Right ventricle myocardium inferior (tissue), 1 donor: ENCODE measurements at places on chromosomes 3 and 15. TPM values are rescaled to one million over a fixed set of nuclear protein-coding genes. Genes with fewer than 3 reads are reported as not detected.

TGM5 gene
- total RNA-seq, result not detected

P2RY14 gene
- total RNA-seq, result 3.9 TPM

CIP2A gene
- total RNA-seq, result 1.1 TPM

MAP1A gene
- 21.4 TPM for total RNA-seq

LARP6 gene
- total RNA-seq, result 55.7 TPM

DNA sequence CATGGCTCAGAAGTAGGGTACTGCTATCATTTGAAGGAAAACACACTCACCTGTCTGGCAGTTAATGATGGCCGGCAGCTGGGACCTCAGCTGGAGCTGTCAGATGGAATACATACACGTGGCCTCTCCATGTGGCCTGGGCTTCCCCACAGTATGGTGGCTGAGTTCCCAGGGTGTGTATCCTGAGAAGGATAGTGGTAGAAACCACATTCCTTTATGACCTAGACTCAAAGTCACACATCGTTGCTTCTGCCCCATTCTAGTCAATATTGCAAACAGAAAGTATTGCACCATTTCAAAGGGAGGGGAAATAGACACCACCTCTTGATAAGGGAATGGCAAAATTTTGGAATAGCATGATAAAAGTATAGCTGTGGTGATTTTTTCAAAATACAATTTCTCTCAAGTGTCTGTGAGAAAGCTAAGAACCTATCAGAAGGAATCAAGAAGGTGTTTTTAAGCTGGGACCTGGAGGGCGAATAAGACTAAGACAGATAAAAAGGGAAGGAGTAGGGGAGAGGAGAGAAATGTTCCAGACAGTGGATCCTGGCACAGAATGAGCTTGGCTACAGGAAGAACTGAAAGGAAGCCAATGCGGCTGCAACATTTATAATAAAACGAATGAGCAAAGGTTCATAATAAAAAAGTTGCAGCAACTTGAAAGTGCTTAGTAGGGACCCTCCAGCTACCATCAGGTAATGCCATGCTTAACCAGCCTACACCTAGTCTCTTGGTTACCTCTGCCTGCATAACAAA is 40.1 kb upstream of the GALNT15 start:
- DNase-seq, result no peak

- DNase-seq, result no peak
These were observed 820 bp upstream of the HMCES start for GRCh38 chr3:129277829-129278271.

GRCh38 chr3:107206141-107206540 is 171.1 kb upstream of the CCDC54 start:
- DNase-seq, result no peak

DNA sequence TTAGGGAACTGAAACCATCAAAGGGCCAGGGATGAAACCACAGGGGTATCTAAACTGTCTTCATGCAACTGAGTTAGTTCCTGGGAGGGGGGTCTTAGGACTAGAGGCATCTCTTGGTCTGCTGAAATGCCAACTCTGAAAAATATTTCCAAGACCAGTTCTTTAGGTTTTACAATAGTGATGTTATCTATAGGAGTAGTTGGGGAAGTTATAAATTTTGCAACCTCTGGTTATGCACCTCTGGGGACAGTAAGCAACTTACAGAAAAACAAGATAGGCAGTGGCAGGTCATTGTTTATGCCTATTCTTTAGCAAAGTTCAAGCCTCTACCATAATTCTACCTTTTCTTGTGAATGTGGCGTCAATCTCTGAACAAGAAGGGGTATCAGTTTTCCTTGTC is 60.5 kb upstream of the MINAR1 start:
- no peak for DNase-seq

GRCh38 chr3:111418391-111418790 is 123.6 kb upstream of the CD96 start:
- DNase-seq, result no peak

GRCh38 chr3:155805204-155805801 is 775 bp downstream of the C3orf33 start:
- DNase-seq, result no peak

DNA sequence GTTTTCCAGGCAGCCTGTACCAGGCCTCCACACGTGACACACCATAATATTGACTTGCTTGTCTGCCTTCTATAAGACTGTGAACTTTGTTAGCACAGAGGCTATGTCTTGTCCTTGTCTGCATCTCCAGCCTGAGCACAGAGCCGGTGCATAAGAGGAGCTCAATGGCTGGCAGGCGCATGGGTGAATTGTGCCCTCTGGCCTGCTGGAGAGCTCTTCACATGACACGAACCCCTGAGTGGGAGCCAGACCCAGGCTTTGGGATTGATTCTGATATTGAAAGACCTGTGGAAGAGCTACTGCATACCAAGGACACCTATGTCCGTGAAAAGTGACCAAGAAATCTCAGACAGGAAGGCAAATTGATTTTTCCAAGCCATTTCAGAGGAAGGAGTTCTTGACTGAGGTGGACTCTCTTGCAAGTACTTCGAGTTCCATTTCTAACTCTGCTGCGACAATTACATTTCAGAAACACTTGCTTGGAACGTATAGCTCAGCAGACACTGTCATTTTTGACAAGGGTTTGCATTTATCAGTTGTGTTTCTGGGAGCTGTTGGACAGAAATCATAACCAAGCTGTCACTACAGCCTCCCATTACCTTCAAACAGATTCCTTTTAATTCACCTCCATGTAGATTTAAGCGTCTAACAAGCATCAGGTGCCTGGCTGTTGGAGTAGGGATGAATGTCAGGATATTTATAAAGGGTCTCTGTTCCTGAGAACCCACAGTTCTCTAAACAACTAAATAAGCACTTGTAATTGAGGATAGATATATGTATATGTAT is 281.3 kb downstream of the WDR72 start:
- DNase-seq, result no peak

- no peak for DNase-seq
These were observed 82.7 kb upstream of the SELENOK start for GRCh38 chr3:53974324-53974723.

GRCh38 chr3:46485779-46486175 is 12.0 kb upstream of the RTP3 start:
- no peak for DNase-seq

GRCh38 chr3:177026505-177027277 is 170.6 kb downstream of the TBL1XR1 start:
- DNase-seq, result no peak

DNA sequence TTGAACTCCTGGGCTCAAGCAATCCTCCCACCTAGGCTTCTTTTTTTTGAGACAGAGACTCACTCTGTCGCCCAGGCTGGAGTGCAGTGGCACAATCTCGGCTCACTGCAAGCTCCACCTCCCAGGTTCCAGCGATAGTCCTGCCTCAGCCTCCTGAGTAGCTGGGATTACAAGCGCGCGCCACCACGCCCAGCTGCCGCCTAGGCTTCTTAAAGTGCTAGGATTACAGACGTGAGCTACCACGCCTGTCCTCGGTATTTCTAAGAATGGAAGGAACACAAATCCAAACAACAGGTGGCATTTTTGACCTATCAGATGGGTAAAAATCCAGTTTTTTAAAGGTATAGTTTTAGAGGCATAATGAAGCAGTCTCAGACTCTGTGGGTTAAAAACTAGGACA is 113.8 kb downstream of the ANP32A start:
- DNase-seq, result no peak

- no peak for DNase-seq
These were observed 123.1 kb upstream of the LRRFIP2 start for GRCh38 chr3:37297459-37297858.

- DNase-seq, result no peak
These were observed 46.2 kb downstream of the TRIM69 start for GRCh38 chr15:44782516-44782915.

- no peak for DNase-seq
These were observed 230.2 kb upstream of the EIF1B start for GRCh38 chr3:40079203-40079846.

- no peak for DNase-seq
These were observed 103.0 kb downstream of the LARS2 start for GRCh38 chr3:45491344-45491743.

- DNase-seq, result no peak
These were observed 11.7 kb upstream of the MAP1A start for GRCh38 chr15:43505738-43506137.

DNA sequence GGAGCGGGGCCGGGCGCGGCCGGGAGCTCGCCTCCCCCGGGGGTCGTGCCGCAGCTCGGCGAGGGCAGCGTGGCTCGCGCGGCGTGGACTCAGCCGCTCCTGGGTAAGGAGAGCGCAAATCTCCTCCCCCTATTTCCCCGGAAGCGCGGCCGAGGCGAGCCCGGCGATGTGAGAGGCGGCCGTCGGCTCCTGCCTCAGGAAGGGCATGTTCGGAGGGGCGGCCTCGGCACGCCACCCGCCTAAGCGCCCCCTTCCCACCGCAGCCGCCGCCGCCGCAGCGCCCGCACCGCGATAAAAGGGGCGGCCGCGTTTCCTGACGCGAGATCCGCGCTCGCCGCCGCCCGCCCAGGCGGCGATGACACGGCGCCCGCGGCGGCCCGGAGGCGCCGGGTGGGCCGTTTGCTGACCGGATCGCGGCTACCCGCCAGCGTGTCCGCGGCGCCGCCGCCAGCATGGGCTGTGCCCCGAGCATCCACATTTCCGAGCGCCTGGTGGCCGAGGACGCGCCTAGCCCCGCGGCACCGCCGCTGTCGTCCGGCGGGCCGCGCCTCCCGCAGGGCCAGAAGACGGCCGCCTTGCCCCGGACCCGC is at the start of gene PDE8A:
PDE8A (plus strand) TSS at position 146 of the 590 bp plus-strand sequence; CDS start at position 453, 307 bp downstream.
- peak; percentile 83 for DNase-seq

DNA sequence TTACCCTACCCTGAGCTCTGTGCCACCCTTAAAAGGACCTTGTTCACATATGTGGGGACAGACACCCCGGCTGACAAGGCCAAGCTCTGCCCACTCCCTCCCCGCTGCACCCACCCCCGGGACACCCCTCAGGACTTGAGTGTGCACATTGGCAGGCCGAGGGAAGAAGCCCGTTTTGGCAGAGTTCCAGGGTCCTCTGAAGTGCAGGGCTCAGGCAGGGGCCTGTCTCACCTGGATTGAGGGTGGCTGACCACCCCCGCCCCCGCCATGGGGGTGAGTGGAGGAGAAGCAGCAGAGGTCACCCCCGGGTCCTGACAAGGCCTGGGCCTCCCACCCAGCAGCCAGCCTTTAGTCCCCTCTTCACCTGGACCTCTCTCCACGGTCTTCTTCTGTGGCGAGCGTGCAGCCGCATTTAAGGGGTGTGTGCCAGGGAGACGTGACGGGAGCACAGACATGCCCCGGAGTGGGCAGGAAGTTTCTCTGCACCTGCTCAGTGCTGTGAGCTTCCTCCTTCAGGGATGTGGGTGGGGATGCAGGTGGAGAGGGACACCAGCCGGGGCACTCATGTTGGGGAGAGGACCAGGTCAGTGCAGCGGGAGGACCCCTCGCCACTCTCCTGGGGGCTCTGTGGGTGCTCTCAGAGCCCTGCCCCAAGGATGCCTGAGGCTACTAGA is 50.7 kb downstream of the LINGO1 start:
- DNase-seq, result no peak

GRCh38 chr3:120706950-120707349 is 24.9 kb upstream of the HGD start:
- no peak for DNase-seq

DNA sequence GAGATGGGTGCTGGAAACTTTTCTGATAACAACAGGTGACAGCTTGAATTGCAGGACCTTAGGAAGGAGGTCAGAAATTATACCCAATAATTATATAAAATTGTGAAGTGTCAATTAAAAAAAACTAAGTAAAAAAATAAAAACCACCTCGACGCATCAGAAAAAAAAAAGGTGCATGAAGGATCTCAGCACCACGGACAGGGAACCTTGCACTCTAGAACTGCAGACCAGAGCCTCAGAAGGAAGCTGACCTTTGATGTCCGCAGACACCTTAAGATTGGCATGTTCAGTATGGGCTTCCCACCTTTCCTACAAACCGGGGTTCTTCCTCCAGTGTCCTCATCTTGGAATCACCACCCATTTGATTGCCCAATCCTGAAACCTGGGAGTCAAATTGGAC is 60.9 kb downstream of the SCN10A start:
- no peak for DNase-seq

DNA sequence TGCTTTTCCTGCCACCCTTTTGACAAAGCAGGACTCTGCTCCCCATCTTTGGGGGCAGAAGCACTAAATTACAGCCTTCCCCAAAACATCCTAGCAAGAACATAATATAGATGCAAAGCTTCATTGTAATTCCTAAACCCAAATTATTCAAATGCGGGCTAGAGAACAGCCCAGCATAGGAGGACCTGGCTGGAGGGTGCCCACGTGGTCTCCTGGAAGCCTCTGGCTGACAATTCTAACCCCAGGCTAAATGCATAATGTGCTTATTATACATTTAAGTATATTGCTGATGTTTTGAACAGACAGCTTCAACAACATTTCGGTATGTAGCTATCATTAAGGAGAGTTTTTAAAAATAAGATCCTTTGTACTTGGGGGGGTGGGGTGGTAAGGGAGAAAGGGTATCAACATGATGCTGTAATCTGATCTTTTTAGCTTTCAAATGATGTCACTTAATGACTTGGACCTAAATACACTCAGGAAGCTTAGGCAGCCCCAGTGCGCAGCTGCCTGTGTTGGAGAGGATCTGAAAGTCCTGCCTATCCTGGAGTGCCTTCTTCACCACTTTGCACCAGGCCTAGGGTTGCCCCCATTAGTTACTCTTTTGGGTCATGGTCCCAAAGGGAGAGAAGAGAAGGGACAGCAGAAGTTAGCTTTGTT is 57.2 kb upstream of the USP3 start:
- DNase-seq, result no peak

DNA sequence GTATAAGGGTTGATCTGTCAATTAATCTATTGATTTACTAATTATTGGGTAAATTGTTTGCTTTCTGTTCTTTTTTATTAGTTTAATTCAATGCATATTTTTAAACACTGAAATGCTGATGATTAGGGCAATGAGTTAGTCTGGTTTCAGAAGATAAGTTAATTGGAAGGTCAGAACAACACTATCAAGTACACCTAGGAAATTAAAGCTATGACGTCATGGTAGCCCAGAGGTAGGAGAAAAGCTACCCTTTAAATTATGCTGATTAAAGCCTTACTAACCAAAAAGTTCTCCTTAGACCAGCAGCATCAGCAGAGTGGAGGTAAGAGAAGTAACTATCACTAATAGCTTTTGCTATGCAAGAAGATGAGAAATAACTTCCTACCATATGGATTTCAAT is 770.4 kb upstream of the ARPP21 start:
- no peak for DNase-seq

DNA sequence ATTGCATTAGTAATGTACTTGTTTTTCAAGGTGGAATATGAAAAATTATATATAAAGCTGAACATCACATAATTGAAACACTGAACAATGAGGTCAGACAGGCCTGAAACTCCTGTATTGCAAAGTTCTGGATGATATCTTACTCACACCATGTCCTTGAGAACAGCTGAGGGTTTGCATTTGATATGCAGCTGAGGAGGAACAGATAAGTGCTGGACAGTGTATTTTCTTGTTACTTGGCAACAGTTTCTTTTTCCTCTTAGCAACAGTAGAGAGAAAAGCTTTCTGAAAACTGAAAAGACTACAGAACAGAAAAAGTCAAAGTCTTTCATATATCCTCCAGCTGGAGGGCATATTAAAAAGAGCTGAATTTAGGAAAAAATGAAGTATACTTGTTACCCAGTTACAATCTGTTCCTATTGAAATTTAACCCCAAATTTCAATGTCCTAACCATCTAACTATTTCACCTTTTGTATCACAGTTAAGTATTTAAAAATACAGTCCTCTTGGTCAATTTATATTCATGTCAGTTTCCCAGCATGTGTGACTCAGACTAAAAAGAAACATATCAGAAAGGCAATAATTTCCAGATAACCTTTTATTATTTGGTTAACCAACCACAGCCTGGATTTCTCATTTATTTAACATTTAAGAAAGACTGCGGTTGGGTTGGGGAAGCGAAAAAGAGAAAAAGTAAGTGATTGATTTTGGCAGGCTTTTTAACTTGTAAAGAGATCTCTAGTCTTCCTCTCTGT is 733.0 kb upstream of the DPPA4 start:
- DNase-seq, result no peak
